ENCODE measurements at places on chromosomes 2 and 18. TPM values are rescaled to one million over a fixed set of nuclear protein-coding genes. Genes with fewer than 3 reads are reported as not detected.

GRCh38 chr2:9093324-9093723 is 89.8 kb upstream of the MBOAT2 start:
- no peak for DNase-seq

RBBP8 gene
- total RNA-seq: 2.5 TPM

DNA sequence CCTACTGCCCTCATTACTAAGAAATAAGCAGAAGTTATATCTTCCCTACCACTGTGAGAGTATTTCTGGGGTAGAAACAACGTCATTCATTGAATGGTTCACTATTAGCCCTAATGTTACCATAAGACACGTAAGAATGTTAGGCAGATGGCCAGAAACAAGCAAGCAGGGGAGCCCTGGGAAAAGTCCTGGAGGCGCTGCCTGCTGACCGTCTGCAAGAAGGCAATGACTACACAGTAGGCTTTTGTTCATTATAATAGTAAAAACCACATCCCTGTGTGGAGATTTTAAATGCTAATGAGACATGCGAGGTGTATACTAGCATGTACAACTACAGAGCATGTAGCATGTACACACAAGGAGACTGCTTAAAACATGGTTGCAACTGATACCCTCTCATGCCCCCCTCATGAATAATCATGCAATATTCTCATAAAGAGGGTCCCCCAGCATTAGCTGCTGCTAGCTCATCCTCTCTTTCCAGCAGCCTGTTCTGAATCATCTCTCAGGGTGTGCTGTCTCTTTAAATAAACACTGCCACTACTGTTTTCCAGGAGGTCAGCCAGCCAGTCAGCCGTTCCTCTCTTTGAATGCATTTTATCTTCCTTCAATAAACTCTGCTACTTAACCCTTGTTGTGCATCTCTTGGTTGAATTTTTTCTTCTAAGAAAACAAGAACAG is 23.6 kb downstream of the SUCLG1 start:
- DNase-seq: no peak

SIX3 gene
- total RNA-seq: not detected

GCA gene
- 5.0 TPM for total RNA-seq

- no peak for DNase-seq
Measured at GRCh38 chr2:171469176-171469575, 35.1 kb downstream of the DCAF17 start.

DNA sequence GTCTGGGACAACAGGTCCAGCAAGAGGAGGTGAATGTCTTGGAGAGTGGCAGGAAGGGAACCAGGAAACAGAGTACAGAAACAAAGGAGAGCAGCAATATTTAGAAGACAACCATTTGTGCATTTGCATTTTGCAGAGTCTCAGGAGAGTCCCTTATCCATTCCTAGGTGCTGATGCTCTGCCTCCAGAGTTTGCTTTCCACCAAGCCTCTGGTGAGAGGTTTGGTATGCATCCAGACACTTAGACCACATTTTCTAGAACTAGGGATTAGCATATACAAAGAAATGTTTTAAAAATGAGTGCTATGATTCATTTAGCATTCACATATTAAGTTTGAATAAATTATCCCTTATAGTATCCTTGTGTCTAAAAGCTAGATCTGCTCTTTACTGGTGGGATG is 18.5 kb upstream of the LRATD1 start:
- no peak for DNase-seq

DSG4 gene
- total RNA-seq: not detected

SRD5A2 gene
- total RNA-seq: not detected

GRCh38 chr2:152694161-152694661 is 23.1 kb downstream of the PRPF40A start:
- peak; percentile 60 for DNase-seq

DNA sequence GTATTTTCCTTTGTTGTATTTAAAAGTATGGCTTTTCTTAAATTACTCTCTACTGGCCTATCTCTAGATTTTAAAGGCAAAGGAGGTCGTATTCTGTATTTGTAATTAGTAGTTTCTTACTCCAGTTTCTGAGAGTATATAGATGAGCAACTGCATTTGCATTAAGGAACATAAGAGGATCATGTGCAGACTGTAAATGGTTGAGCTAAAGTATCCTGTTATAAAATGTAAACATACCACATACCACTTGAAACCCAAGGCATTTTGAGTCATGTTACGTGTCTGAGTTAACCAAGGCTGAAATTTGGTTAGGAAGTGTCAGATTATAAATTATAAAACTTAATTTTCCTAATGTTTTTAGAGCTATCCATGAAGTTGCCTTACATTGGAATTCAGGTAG is 76.3 kb downstream of the GPD2 start:
- DNase-seq: no peak

- DNase-seq: no peak
Measured at GRCh38 chr18:49487711-49488310, 777 bp upstream of the C18orf32 start.

ADCYAP1 gene
- not detected for total RNA-seq

GRCh38 chr2:41337956-41338355 is 709.9 kb upstream of the PKDCC start:
- DNase-seq: no peak

- DNase-seq: no peak
Measured at GRCh38 chr2:183950673-183951072, 647.7 kb upstream of the ZNF804A start.

DNA sequence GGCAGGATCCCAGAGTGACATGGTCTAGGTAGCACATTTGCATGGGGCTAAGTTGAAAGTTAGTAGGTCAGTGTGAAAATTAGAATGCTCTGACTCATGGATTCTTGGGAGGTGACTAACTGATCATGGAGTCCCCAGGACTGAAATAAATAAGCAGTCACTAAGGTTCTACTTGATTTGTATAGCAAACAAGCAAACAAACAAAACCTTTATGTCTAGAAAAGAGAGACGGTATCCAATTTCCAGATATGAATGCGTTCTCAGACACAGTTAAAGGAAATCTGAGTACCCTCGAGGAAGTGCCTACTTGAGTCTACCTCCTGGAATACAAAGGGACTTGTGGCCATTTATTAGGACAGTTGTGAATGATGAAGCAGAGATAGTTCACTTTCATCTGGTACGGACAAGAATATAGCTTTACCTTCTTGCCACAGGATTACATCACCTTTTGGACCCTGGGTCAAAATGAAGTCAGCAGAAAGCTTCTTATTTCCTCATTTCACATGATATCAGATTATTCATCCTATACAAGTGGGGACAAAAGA is 54.3 kb upstream of the AGPS start:
- DNase-seq: no peak

DNA sequence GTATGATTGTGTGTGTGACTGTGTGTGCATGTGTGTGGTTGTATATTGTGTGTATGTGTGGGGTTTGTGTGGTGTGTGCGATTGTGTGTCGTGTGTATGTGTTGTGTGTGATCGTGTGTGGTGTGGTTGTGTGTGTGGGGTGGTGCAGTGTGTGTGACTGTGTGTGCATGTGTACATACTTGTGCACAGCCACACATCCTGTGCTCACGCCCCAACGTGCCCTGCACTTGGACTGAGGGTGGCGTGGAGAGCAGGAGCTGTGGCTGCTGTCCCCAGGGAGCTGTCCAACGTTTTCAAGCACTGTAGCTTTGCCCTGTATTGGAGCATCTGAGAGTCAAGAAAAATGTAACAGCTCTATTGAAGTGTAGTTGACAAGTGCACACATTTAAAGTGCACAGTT is 243.2 kb upstream of the HDAC4 start:
- DNase-seq: peak; percentile 29

BOLL gene
- not detected for total RNA-seq

SAG gene
- total RNA-seq: 0.22 TPM

- no peak for DNase-seq
Measured at GRCh38 chr2:233262562-233262961, 11.1 kb downstream of the ATG16L1 start.

GRCh38 chr2:85413592-85414420 is 3.6 kb upstream of the CAPG start:
- DNase-seq: peak; percentile 18

- DNase-seq: no peak
Measured at GRCh38 chr2:124327303-124327702, 302.2 kb downstream of the CNTNAP5 start.

DNA sequence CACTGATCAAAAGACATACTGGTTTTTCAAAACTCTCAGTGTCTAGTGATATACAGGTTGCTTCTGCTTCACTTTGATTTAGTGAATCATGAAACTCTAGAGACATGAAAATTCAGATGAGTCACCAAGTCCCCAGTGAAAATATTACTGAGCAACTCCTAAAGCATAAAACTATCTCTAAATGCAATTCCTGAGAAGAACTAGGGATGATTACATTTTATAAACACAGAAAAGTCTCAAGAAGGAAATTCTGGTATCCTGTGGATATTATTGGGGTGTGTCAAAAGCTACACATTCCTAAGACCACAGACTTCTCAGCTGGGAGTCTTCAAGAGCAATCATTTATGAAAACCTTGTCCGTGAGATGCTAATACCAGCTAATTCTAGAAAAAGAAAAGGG is 9.7 kb downstream of the LRRTM4 start:
- DNase-seq: no peak

DNA sequence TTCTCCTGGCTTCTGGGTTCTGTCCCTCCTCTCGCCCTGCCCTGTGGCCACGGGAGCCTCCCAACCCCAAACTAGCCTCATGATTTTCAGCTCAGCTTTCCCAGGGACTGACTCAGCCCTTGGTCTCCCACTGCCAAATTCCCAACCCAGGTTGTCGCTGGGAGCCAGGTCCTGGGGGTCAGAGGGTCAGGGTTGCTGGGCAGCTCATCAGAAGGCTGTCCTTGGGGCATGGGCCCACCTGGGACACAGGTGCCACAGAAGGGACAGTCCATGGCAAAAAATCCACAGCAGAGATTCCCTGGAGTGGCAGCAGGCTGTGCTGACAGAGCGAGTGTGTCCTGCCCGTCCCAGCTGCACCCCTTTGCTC is 180.4 kb downstream of the TWIST2 start:
- DNase-seq: no peak

GRCh38 chr2:10410001-10410822 is 37.9 kb downstream of the ODC1 start:
- DNase-seq: no peak

DNA sequence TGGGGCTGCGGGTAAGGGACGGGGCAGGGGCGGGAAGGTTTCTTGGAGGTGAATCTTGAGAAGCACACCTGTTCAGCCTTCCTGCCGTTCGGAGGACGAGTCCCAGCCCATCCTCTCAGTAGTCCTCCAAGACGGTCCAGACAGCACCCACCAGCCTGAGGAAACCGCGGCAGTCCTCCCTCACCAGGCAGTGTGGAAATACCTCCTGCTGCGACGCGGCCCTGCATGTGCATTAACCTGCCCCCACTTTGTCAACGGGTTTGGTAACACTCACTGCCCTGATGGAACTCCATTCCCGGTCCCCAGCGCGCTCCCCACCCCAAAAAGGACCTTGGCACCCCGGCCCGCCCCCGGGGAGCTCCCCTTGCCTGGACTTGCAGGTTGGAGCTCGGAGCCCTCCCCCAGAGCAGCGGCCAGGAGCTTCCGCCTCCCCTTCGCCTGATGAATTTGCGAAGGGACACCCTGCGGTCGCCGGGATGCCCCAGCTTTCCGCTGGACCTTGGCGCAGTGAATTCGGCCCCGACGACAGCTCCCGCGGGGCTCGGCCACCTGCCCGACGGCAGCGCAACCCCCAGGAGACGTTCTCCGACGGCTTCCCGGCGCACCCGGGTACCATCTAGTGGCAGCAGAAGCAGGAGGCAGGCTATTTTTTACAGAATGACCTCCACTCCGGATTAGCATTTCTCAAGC is 31.5 kb downstream of the ACVR1C start:
- peak; percentile 46 for DNase-seq

- no peak for DNase-seq
Measured at GRCh38 chr2:69554568-69554967, 89.0 kb downstream of the AAK1 start.

DNA sequence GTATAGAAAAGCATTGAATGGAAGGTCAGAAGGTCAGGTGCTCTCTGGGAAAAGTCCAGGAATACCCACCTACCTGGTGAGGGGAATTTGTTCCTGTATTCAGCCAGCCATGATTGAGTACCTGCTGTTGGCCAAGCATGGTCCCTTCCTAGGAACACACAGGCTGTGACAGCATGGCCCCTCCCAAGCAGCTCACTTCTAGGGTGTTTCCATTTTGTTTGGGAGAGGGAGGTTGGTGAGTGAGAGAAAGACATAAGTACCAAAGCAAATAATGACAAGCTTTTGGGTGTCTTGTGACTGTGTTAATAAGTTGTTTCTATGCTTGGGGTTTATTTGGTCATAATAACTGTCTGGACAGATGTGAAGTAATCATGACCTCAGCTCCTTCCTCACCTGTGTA is 46.3 kb downstream of the CABLES1 start:
- DNase-seq: no peak

GRCh38 chr18:9828506-9829396 is 57.0 kb upstream of the TXNDC2 start:
- DNase-seq: no peak

GRCh38 chr2:232532419-232532818 is 6.5 kb downstream of the CHRND start:
- no peak for DNase-seq

DNA sequence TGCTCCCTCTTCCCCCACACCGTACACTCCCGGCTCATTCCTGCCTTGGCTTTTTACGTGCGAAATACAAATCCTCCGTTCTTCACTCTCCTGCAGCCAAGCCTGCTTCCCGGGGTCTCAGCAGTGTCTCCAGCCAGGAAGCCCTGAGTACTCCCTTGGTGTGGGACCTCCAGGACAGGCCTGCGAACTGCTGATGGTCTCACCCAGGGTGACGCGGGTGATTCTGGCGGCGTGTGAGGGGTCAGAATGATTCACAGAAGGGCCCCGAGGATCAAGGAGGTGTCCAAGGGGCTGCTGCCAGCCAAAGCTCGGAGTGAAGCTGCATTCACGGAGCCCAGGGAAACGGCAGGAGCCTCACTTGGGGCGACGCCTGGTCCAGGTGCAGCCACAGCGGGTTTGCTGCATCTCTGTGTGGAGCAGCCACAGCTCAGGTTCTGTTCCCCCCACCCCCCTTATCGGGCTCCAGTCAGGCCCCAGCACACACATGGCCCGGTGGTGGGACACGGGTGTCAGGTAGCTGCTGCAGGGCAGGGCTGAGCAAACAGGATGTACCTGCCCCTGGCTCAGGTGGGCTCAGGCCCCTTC is 337.7 kb upstream of the MYT1L start:
- DNase-seq: no peak

GRCh38 chr2:102296449-102296848 is 14.9 kb upstream of the IL1RL1 start:
- DNase-seq: no peak

GRCh38 chr2:203126996-203127395 is 111.8 kb upstream of the CYP20A1 start:
- DNase-seq: no peak

DNA sequence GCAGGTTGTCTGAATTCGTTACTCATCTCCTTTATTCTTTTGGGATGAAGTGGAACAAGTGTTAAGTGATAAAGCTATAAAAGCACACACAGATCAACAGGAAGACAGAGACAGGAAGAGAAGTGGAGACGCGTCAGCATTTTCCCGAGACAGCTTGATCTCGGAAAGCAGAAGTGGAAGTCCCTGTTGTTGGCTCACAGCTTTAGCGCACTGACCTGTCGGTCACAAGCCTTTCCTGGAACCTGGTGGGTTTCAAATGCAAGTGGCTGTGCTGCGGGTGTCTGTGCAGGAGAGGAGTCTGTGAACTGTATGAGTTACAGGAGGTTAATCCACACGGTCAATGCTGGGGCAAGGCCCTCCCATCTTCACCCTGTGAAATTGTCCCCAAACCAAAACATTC is 116.6 kb upstream of the PELI1 start:
- peak; percentile 8 for DNase-seq
